ENCODE measurements at places on chromosomes 2 and 18.
A peak's percentile ranks its signal among the peaks of the same experiment; 100 is the strongest.

- no peak for DNase-seq
Observed at GRCh38 chr2:27741673-27742072, 29.8 kb upstream of the MRPL33 start.

GRCh38 chr18:75727456-75727855 is 300.0 kb upstream of the SMIM21 start:
- peak; percentile 63 for DNase-seq

- peak; percentile 33 for DNase-seq
Observed at GRCh38 chr2:241978670-241979069, 109.1 kb downstream of the RTP5 start.

GRCh38 chr18:78934003-78934402 is 45.6 kb upstream of the SALL3 start:
- no peak for DNase-seq

DNA sequence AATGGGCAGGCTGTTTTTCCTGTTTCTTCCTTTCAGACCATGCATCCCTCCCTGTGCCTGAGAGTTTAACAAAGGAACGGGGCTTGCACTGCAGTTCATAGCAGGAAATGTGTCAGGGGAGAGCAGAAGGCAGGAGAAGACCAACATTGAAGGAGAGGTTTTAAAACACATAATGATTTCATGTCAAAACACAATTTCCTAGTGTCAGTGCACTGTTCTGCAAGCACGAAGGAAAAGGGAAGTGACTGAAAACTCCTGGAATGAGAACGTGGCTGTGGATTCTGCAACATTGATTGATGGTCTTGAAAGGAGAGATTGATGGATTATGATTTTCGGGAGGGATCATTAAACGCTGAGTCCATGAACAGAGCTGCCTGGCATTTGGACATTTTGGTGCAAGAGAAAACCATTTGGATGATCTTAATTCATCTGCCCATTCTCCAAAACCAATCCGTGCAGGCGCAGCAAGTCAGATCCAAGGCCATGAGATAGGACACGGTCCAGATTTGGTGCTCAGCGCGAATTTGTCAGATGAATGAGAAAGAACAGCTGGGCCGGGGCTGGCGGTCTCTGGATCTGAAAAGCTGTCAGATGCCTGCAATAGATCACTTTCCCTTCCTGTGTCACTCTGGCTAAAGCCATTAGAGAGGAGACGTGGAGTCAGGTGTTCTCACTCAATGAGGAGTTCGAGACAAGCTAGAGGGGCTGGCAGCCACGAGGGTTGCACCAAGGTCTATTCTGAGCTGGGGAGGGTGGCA is 38.4 kb downstream of the C1QL2 start:
- peak; percentile 26 for DNase-seq

DNA sequence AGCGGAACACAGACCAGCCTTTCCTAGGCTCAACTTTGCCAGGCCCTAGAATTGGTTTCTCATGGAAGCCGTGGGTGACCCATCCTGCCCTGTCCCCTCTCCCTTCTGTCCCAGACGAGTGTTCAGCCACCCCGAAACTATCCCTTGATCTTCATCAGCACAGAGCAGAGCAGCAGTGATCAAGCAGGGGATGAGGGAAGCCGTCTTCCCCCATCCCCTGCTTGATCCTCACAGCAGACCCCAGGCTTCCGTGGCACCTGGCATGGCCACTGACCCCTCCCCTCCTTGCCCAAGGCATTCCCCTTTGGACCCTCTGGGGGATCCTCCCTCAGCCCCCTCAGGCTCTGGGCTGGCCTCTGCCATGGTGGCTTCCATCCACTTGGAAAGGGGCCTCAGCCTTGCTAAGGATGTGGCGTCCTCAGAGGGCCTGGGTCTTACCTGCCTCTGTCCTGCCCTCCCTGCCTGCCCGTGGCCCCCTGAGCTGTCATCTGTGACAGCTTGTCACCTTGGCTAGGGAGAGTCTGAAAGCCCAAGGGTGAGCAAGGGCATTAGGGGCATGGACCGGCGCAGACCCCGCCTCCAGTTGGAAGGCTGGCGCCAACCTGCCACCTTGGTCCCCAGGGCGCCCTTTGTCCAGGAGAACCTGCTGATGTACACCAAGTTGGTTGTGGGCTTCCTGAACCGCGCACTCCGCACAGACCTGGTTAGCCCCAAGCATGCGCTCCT is 10.4 kb upstream of the CCDC74A start:
- DNase-seq: no peak

- DNase-seq: no peak
Observed at GRCh38 chr2:97738179-97739019, 25.0 kb downstream of the ZAP70 start.

GRCh38 chr2:225636558-225636957 is 237.0 kb downstream of the NYAP2 start:
- DNase-seq: no peak

DNA sequence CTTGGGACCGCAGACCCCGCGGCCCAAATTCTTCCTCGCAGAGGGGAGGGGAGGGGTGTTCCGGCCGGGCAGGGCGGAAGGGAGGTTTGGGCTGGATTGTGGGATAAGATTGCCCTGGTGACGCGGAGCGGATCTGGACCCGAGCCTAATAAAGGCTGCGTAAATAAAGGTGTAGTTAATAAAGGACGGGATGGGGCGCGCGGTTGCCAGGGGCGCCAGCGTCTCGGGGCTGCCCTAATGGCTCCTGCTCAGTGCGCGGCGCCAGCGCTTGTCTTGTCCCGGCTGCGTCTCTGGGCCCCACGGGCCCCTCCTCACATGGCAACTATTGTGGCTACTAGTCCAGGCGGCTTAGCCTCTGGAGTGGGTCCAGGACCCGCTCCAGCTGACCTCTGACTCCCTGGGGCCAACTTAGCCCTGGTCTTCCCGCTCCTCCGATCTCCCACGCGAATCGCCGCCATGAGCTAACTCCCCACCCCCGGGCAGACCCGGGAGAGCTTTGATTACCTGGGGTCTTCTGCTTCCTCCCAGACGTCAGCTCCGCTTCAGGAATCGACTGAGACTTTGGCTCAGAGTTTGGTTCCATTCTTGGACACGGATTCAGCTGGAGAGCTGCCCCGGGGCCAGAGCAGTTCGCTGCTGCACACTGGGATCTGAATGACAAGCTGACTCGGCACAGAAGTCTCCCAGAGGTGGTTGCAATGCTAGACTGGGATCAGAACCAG is 36.5 kb downstream of the SLC25A52 start:
- no peak for DNase-seq

- peak; percentile 68 for DNase-seq
Observed at GRCh38 chr2:100237770-100238169, 84.5 kb downstream of the LONRF2 start.

DNA sequence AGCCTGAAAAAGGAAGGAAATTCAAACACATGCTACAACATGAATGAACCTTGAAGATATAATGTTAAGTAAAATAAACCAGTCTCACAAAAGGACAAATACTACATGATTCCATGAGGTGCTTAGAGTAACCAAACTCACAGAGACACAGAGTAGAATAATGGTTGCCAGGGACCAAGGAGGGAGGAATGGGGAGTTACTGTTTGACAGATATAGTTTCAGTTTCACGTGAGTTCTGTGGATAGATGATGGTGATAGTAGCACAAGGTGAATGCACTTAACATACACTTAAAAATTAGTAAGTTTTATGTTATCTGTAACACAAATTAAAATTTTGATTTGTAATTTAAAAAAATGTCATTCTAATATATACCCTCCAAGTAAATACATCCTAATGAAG is 106.9 kb upstream of the ACVR1C start:
- DNase-seq: no peak

DNA sequence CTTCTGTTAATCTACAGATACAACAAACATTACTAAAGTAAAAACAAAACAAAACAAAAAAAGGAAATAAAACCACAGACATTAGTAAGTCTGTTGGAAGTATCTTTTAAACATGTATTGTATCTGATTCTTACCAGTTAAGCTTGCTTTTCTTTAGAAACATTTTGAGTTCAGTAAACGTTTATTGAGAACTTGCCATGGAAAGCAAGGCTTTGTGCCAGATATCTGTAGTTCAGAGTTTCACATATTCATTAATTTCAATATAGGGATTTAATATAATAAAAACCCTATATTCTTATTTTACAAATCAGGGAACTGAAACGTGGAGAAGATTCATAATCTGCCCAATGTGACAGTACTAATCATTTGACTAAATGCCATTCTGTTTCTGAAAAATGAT is 1101.0 kb upstream of the GYPC start:
- no peak for DNase-seq

GRCh38 chr18:54750350-54750749 is 77.9 kb upstream of the RAB27B start:
- DNase-seq: no peak

GRCh38 chr18:55687106-55687505 is 99.1 kb upstream of the TCF4 start:
- DNase-seq: no peak

- no peak for DNase-seq
Observed at GRCh38 chr2:203873461-203873860, 5.9 kb downstream of the CTLA4 start.

DNA sequence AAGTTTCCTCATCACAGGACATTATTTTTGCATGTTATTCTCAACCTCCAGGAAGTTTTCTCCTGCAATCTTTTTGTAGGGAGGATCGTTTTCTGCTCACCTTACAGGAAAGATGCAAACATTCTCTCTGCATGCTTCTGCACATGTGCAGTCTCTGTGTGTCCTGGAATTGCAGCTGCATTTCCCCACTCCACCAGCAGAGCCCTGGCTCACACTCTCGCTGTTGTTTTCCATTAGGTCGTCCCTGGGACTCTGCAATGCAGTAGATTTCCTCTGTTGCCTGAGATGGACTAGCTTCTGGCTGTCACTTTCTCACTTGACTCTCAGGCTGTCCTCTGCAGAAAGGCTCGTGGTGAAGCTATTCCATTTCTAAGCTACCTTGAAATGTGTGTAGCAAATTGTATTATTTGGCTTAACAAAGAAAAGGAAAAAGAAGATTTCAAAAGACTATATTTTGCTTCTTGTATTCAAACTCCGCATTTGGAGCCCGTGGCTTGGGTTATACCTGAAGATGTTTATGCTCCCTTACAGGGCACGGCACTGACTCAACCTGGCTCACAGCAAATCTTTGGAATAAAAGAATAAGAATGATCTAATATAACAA is 346.7 kb downstream of the RAD51AP2 start:
- peak; percentile 86 for DNase-seq

DNA sequence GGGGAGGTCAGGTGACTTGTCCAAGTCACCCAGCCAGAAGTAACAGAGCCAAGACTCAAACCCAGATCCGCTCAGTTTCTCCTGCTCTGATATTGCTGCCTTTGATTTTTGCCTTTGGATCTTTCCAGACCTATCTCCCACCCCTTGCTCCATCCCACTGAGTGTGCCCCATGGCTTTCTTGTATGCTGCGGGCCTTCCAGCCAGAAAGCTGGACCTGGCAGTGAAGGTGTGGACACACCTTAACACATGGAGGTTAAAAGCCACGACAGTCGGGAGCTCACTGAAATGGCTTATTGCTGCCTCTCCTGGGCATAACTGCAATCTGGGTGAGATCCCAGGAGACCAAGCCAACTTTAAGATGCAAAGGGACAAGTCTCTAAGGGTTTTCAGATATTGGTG is 86.7 kb downstream of the LONRF2 start:
- DNase-seq: no peak

- no peak for DNase-seq
Observed at GRCh38 chr2:221304916-221305315, 267.2 kb downstream of the EPHA4 start.

GRCh38 chr2:200705305-200706041 is 106.2 kb upstream of the BZW1 start:
- peak; percentile 66 for DNase-seq

- DNase-seq: no peak
Observed at GRCh38 chr2:194352505-194352904, 1304.5 kb upstream of the SLC39A10 start.

DNA sequence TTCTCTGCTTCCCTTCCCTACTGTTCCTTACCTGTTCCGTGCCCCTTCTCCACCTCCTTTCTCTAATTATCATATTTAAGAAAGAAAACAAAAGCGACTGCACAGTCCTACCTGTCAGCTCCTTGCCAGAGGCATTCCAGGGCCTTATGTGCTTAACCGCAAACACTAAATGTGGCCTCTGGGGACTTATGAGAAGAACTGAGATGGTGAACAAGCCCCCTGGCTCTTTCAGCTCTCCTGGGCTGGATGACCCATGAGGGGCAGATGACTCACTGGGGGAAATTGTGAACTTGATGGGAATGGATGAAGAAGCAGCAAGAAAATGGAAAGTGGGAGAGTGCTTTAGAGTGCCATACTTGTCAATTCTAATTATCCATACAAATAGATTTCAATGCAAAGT is 106.3 kb upstream of the LYPD1 start:
- peak; percentile 78 for DNase-seq

- no peak for DNase-seq
Observed at GRCh38 chr2:169065422-169065821, 3.9 kb upstream of the DHRS9 start.

DNA sequence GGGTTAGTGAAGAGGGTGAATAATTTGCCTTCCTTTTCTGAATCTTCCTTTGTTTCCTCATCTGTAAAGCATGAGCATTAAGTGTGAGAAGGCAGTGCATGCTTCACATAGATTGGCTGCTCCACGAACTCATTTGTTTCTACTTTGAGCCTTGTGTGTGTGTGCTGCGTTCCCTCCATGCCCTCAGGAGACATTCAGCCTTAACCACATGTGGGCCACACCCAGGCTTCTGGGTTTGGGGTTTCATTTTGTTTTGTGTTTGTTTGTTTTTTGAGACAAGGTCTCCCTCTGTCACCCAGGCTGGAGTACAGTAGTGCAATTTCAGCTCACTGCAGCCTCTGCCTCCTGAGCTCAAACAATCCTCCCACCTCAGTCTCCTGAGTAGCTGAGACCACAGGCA is 843.3 kb downstream of the GALR1 start:
- DNase-seq: no peak

DNA sequence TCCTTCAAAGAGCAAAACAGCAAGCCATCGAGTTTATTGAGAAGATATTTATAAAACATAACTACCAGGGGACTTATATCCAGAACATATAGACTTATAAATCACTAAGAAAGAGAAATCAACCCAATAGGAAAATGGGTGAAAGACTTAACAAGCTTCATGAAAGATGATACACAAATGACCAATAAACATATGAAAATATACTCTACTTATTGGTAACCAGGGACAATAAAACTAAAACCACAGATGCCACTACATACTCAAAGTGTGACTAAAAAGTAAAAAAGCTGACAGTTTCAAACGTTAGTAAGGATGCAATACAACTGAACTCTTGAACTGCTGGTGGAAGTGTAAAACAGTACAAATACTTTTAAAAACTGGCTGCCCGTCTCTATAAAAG is 154.3 kb downstream of the TMEM163 start:
- DNase-seq: no peak

Measured in islet precursor cell (in vitro differentiated cells).